ENCODE measurements at places on chromosomes 1 and 21. TPM values are rescaled to one million over a fixed set of nuclear protein-coding genes. Genes with fewer than 3 reads are reported as not detected.

The FCRL4 gene
- polyA plus RNA-seq = not detected

The RC3H1 gene
- 4.7 TPM for polyA plus RNA-seq

The GJB4 gene
- not detected for polyA plus RNA-seq

DNA sequence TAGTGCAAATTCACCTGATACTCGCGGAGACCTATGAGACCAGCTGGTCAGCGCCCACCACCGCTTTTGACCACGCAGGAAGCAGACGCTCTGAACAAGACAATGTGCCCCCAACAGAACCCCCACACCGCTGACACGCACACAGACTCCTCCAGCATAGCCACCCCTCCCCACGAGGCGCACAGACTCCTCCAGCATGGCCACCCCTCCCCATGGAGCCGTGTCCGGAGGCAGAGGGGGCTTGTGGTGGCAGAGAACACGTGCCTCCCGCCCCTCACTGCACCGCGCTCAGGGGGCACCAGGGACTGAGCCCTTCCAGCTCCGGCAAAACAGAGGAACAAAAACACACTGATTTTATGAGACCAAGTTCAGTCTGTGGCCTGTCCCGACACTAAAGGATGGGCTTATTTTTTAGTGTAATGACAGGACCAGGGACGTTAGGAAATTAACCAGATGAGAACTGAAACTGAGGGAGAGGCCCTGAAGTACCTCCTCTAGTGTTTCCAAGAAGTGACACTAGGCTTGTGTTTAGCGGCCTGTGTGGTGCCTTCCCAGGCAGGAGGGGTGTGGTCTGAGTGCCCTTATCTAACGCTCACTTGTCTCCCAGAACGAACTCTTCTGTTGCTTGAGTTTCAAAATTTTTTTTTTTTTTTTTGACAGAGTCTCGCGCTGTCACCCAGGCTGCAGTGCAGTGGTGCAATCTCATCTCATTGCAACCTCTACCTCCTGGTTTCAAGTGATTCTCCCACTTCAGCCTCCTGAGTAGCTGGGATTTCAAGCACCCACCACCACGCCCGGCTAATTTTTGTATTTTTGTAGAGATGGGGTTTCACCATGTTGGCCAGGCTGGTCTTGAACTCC is 10.0 kb upstream of the AGPAT3 start:
- no peak for DNase-seq

DNA sequence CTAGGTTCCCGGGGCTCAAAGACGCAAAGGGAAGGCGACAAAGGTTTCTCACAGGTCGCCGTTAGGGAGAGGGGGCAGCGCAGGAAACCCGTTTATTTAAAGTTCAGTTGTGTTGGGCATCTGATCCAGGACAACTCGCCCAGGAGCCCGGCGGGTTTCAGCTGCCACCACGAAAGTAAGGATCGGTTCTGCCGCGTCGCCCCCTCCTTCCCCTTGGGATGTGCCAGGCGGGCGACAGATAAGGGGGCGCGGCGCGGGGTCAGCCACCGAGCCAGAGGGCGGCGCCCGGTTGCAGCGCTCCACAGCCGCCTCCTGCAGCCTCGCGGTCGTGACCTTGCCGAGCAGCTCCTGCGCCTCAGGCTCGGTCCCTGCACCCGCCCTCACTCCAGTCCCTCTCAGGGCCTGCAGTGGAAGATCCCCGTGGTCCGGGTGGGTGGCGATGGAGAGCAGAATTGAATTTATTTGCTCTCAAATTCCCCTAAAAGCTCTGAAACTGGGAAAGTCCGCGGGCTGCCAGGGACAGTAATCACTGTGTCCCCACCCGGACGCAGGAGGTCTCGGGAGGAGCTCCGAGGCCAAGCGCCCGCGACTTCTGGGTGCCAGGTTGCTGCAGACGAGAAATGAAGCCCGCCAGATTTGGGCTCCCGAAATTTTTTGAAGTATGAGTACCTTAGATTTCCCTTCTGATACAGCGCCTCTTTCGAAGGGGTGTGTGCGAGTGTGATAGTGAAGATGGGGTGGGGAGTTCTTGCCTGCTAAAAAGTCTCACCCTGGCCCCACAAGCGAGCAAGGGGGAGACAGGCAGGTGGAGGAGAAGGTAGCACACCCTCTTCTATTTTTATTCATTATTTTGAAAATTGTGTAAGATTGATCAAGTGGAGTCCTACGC is 28.4 kb upstream of the NFIA start:
- peak; percentile 58 for DNase-seq

GRCh38 chr1:55939866-55940265 is 639.5 kb downstream of the PLPP3 start:
- DNase-seq = no peak

DNA sequence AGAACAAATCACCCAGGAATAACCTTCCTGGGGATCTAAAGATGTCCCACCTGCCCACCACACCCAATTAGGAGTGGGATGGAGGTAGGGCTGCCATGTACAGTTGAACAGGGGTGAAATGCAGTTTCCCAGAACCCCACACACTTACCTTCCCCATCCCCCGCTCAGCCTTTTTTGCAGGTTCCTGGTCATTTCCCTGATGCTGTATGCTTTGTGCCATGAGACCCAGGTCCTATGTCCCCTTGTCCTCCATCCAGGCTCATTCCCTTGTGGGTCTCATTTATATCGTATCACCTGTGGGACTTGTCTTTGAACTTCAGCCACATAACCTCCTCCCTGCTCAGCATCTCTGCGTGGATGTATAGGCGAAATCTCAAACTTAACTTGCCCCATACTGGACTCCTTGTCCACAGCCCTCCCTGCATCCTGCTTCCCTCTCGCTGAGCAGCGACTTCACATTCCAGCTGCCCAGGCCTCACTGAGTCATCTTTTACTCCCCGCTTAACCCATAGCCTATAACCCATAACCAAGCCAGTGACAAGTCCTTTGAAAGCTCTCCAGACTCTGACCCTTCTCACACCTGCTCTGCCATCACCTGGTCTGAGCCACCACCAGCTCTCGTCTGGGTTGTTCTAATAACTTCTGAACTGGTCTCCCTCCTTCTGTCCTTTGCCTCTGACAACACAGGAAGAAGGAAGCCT is 4.7 kb downstream of the LDLRAD2 start:
- DNase-seq = no peak

DNA sequence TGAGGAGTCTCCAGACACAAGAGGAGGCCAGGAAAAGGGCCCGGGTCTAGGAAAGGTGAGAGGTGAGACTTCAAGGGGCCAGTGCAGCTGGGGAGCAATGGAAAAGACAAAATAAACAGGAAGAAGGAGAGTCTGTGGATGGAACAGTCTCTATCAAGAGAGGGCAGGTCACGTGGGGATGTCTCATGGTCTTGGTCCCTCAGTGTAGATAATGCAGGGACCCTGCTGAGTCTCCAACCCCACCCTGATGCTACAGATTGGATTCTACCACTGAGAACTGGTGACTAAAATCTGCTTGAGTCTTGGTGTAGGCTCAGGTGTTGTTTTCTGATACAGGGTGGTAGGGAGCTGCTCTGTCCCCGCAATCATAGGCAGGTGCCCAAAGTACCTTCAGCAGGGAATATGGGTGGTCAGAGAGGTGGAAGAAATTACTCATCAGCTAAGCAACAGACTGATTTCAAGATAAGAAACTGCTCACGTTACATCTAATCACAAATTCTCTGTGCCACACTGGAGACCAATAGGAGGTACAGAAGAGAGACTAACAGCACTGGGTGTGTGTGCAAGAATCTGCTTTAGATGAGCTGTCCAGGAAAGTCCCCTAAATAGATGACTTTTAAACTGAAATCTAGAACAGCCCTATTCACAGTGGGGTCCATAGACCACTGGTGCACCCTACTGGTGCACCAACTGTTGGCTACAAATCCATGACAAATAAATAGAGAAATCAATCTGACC is 101.5 kb upstream of the TLR5 start:
- no peak for DNase-seq

- peak; percentile 28 for DNase-seq
Observed at GRCh38 chr1:160519642-160520435, 3.2 kb downstream of the SLAMF6 start.

- no peak for DNase-seq
Observed at GRCh38 chr1:38270849-38271633, 224.4 kb upstream of the POU3F1 start.
